AG04450 (cell line): ENCODE measurements at places on chromosomes 3 and 15. TPM values are rescaled to one million over a fixed set of nuclear protein-coding genes. Genes with fewer than 3 reads are reported as not detected.

The PLXNB1 gene
- polyA plus RNA-seq = 13.4 and 18.3 TPM in 2 replicates

The WDR93 gene
- polyA plus RNA-seq = 0.05 TPM in 2 replicates

The CLDN18 gene
- polyA plus RNA-seq = not detected in 2 replicates

The GUCA1C gene
- polyA plus RNA-seq = not detected in 2 replicates

The WWTR1 gene
- polyA plus RNA-seq = 161 and 164 TPM in 2 replicates

The ZNF774 gene
- polyA plus RNA-seq = 1.1 and 2.3 TPM in 2 replicates

The IL5RA gene
- polyA plus RNA-seq = not detected in 2 replicates

The DLL4 gene
- 1.5 and 2.6 TPM in 2 replicates for polyA plus RNA-seq
